Kidney glomerular epithelial cell (primary cell): ENCODE measurements at places on chromosomes 11 and 22.
A peak's percentile ranks its signal among the peaks of the same experiment; 100 is the strongest.

DNA sequence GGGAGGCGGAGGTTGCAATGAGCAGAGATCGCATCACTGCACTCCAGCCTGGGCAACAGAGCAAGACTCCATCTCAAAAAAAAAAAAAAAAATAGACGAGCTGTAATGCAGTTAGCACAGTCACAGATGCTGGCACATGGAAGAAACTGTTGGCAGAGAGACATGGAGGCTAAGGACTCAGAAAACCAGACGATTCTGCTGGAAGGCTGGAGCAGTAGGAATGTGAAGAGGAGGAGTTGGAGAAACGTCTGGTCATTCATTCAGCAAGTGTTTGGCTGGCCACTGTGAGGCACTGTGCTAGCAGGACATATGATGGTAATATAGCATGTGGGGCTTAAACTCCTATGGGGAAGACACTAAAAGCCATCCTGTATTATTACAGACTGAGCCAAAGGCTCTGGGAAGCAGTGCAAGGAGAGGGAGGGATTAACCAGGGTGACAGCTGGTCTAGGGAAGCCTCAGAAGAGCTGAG lies 5.0 kb downstream of the UQCR10 start:
- peak; percentile 11 for DNase-seq

DNA sequence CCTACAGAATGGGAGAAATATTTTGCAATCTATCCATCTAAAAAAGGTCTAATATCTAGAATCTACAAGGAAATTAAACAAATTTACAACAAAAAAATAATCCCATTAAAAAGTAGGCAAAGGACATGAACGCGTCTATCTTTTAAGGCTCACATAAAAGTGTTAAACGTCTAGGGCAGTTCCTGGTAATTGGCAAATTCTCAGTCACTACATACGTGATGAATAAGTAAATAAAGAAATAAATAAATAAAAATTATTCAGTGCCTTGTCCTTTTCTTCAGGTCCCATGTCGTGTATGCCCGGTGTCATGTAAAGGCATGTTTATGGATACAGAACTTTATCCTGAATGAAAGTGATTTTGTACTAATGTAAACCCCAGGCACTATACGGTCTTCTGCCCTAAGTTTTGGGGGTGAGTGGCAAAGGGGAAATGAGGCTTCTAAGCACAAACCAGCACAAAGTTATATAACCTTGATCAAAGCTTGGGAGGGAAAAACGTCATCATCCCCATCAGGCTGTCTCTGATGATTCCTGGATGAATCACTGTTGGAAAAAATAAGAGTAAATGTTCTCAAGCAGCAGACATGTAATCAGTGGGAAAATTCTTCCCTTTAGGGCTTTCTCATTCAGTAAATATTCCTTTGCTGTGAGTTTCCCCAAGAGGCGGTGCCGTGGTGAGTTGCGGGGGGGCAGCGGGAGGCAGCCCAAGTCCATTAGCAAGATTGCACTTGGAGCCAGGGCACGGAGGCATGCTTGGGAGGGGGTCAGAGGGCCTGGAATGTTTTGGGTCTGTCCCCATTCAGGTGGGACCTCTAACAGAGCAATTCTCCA lies 30.4 kb upstream of the MICAL2 start:
- peak; percentile 99 for DNase-seq

DNA sequence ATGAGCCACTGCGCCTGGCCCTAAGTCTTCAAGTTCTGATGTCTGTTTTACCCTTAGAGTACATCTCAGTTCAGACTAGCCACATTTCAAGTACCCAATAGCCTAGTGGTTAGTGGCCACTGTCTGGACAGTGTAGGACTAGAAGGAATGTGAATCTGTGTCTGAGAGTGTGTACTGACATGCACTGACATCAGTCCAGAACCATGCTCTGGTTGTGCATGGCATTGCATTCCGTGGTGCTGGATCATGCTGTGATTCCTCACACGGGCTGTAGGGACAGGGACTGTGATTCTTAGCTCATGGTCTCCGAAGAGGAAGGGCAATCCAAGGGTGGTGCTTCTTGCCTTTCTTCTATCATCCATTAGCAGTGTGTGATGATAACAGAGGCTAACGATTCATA lies 41.1 kb downstream of the AMOTL1 start:
- no peak for DNase-seq

- no peak for DNase-seq
These were observed 71.2 kb upstream of the CHORDC1 start for GRCh38 chr11:90294091-90294490.

DNA sequence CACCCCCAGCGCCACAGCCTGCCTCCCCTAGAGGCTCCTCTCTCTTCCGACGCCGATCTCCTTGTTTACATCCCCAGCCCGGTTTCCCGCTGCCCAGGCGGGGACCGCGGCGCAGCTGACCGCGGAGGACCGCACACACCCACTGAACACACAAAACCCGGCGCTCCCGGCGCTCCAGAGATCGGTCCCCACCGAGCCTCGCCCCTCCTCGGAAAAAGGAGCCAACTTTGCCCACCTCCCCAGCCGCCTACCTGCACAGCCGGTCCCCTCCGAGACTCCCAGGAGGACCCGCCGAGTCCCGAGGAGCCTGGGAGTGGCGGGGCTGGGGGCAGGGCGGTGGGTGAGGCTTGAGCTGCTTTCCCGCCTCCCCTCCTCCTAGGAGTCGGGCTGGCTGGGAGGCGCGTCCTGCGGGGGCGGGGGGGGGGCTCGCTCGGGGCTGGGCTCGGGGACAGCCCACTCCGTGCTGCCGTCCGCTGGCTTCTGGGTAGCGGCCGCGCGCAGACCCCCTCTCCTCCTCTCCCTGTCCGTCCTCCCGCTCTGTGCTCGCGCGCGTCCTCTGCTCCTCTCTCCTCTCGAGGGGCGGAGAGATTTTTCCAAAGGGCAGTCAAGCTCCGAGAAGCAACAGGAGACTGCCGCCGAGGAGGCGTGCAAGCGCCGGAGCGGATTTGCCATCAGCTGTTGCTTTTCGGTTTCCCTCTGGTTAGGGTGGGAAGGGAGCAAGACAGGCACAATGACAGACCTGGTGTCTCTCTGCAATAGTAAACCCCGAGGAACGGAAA lies at the start of gene FXYD6:
TSS of gene FXYD6 (minus strand) at position 318 of the 779 bp plus-strand sequence. CDS start 33,882 bp downstream, outside the sequence.
- DNase-seq: no peak

- no peak for DNase-seq
These were observed 38.5 kb downstream of the TNRC6B start for GRCh38 chr22:40216041-40216756.

- no peak for DNase-seq
These were observed 6.7 kb downstream of the OR5AN1 start for GRCh38 chr11:59365232-59366018.

DNA sequence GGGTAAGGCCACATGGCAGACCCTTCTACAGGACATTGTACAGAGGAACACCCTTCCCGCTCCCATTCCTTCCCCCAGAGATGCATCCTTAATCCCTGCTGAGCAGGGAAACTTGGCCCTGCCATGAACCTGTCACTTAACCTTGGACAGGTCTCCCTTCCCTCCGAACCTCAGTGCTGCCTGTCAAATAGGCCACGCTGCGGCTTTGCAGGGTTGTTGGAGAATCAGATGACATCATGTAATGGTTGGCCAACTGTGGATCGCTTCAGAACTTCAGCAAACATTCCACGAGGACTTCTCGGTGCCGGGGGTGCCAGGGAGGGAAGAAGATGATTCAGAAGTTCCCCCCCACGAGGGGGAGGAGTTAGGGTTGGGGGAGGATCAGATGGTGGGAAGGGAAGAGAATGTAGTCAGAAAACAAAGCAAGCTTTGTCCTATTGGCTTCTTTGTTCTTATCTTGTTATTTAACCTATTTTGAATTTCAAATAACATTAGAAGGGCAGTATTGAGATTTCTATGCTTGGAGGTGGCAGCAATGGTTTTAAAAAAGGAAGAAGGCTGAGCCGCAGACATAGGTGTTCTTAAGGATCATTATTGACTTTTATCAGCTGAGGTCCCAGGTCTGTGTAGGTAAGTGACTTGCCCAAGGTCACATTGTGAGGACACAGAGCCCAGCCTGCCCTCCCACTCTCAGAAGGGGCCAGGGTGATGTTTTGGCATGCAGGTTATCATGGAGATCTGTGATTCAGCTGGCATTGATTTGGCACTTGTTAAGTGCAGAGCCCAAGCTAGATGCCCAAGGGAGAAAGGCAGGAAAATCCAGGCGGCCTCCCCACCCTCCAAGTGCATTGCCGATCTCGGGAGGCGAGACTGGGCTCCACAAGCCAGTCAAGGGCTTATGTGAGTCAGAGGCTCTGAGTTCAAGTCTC lies 3.1 kb downstream of the CDC42EP1 start:
- DNase-seq: peak; percentile 98

GRCh38 chr11:1070594-1071462 lies 3.8 kb upstream of the MUC2 start:
- no peak for DNase-seq

- peak; percentile 67 for DNase-seq
These were observed 31.9 kb downstream of the ATG13 start for GRCh38 chr11:46649180-46649738.

- DNase-seq: no peak
These were observed 61.2 kb upstream of the ARHGAP20 start for GRCh38 chr11:110773442-110773841.

DNA sequence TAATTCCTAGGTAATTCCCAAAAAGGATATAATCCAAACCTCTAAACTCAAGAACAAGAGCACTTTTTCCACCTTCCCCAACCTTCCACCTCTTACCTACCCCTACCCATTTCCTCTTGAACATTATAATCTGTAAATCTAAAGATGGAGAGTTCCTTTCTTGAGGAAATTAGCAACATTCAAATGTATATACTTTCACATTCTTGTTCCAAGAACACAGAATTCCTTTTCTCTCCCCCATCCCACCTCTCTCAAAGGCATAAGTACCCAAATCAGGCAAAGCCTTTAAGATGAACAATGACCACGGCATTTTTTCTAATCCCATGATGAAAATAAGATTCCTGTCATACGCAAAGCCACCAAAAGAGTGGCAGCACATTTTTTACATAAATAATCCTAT lies 18.3 kb downstream of the RRAS2 start:
- no peak for DNase-seq

DNA sequence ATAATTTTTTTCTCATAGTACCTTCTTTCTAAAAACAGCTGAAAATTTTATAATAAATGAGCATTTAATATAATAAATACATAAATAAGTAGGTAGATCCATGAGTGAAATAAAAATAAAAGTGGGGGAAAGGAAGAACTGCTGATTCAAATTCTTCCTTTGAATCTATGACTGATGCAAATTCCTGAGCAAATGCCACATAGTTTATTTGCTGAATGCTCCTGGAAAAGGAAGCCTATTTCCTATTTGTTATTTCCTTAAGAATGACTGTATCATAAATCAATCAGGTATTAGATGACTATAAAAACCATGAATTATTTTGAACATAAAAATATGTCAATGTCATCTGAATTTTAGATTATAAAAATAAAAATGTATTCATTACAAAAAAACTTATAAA lies 16.6 kb downstream of the BTBD10 start:
- peak; percentile 52 for DNase-seq

- DNase-seq: no peak
These were observed 30.6 kb upstream of the RFPL3 start for GRCh38 chr22:32327066-32327465.
